ENCODE measurements at places on chromosomes 13 and 19.

DNA sequence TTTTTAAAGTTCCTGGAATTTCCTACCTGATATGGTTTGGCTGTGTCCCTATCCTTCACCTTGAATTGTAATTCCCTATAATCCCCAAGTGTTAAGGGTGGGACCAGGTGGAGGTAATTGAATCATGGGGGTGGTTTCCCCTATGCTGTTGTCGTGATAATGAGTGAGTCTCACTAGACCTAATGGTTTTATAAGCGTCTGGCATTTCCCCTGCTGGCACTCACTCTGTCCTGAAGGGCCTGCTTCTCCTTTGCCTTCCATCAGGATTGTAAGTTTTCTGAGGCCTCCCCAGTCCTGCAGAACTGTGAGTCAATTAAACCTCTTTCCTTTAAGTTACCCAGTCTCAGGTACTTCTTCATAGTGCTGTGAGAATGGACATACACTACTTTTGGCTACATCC is 298.7 kb downstream of the HS6ST3 start:
- no peak for DNase-seq

- no peak for DNase-seq
Observed at GRCh38 chr19:56119582-56119978, 1.5 kb downstream of the ZNF787 start.

DNA sequence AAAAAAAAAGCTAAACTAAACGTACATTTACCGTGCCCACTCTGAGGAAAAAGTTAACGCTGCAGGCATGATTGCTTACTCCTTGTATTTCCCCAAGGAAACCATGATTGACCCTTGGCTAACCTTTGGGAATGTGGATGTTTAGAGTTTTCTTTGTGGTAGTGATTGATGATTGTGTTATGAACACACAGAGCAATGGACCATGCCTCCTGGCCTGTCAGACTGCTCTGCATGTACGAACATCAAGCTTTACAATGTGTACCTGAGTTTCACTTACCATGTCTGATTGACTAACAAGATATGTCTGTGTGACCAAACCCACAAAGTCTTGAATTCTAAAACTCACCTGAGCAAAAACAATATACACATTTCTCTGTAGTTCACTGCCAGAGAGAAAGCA is 35.1 kb downstream of the MYCBP2 start:
- DNase-seq: no peak

DNA sequence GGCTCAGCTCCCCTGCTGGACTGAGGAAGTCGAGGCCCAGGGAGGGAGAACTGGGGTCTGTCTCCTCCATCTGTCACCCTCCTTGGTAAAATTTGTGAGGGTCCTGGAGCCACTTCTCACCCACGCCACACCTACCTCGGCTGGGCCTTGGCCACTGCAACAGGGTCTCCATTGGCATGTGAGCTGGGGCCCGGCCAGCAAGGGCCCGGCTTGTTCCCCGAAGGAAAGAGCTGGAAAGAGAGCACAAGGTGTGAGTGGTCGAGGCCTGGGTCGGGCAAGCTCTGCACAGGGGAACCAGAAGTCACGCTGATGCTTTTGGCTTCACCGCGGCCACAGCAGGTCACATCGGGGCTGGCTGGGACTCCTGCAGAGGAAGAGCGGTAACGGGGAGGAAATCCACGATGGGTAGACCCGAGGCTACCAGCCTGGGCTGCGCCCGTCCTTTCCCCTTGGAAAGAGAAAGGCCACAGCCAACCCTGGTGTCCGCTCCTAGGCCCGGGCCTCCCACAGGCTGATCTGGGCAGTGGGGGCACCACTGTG is 9.0 kb downstream of the NANOS3 start:
- no peak for DNase-seq

All from SHP77 (cell line).